CD8-positive, alpha-beta memory T cell (primary cell): ENCODE measurements at places on chromosomes 7 and 10.

GRCh38 chr10:75049316-75050148, 61.9 kb upstream of the SAMD8 start:
- no peak for DNase-seq

- no peak for DNase-seq
Measured at GRCh38 chr10:103894441-103894864, 23.5 kb downstream of the STN1 start.

DNA sequence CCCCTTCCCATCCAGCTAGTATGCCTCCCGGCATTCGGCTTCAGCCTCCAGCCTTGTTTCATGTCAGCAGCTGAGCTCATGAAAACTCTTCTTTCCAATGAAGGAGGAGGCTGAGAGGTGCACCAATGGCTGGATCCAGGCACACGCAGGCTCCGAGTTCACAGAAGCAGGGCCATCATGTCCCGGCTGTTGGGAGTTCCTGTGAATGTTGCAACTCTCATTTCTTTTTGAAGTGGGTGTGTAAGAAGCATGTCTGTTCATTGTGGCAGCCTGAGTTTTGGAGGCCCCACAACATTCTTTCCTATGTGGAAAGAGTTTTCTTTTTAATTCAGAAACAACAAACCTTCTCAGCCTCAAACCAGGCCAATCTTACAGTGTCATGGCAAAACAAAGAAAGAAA, 89.7 kb downstream of the PTPRE start:
- no peak for DNase-seq

DNA sequence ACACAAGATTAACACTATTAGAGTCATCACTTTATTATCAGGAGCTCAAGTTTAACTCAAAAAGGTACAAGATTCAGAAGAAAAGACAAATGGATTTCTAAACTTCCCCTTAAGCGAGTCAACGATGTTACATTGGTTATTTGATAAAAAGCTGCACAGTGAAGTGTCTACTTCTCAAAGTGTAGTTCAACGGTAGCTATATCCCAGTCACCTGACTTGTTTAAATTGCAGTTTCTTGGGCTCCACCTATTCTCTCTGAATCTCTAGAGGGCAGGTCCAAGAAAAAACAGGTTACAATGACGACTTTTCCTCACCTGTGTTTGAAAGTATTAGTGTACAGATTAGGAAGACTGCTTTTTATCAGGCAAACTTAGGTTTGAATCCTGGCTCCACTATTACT, 16.6 kb downstream of the MINDY3 start:
- DNase-seq = no peak

DNA sequence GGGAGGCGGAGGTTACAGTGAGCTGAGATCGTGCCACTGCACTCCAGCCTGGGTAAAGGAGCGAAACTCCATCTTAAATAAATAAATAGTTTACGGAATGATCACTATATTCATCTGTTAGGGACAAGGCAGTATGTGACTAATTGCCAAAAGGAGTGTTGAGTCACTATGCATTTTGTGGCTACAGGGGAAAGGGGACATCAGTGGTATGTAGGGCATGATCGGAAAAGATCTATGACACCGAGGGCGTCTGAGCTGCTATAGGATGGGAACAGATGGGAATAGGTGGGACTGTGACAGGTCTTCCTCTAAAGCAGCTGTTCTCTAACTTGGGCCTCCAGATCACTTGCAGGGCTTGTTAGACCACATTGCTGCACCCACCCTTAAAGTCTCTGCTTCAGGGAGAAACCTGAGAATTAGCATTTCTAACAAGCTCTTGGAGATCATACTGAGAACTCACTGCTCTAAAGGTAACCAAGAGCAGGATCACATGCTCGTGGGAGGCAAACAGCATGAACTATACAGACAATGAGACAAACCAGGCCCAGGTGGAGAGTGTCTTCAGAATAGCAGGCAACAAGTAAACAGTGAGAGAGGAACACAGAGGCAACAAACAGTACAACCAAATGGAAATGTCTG, 65.1 kb upstream of the ITGA8 start:
- no peak for DNase-seq
